ENCODE measurements at places on chromosomes 11 and 22. TPM values are rescaled to one million over a fixed set of nuclear protein-coding genes. Genes with fewer than 3 reads are reported as not detected.

OSM gene
- total RNA-seq = 4.1 TPM

SCYL1 gene
- total RNA-seq = 92.1 TPM

KRTAP5-9 gene
- total RNA-seq = not detected

HNRNPUL2 gene
- 43.7 TPM for total RNA-seq

TMEM258 gene
- total RNA-seq = 31.4 TPM

GPR83 gene
- total RNA-seq = 0.35 TPM

OR52K2 gene
- 0.94 TPM for total RNA-seq

KIRREL3 gene
- 1.6 TPM for total RNA-seq

HTR3B gene
- not detected for total RNA-seq

ARSA gene
- 19.5 TPM for total RNA-seq

STK33 gene
- 20.5 TPM for total RNA-seq

NXPE4 gene
- 0.17 TPM for total RNA-seq

CEP57 gene
- 23.3 TPM for total RNA-seq

NFRKB gene
- total RNA-seq = 25.8 TPM

MIAT gene
- 0.05 TPM for total RNA-seq

PTPN5 gene
- total RNA-seq = 3.7 TPM

IGLL1 gene
- total RNA-seq = not detected

HMOX1 gene
- total RNA-seq = 317 TPM

TRPC6 gene
- 31.9 TPM for total RNA-seq

SORL1 gene
- 12.6 TPM for total RNA-seq

UPK3A gene
- total RNA-seq = not detected

All from gastroesophageal sphincter (tissue), 4 donors.